ENCODE measurements at places on chromosomes 7 and 10.

DNA sequence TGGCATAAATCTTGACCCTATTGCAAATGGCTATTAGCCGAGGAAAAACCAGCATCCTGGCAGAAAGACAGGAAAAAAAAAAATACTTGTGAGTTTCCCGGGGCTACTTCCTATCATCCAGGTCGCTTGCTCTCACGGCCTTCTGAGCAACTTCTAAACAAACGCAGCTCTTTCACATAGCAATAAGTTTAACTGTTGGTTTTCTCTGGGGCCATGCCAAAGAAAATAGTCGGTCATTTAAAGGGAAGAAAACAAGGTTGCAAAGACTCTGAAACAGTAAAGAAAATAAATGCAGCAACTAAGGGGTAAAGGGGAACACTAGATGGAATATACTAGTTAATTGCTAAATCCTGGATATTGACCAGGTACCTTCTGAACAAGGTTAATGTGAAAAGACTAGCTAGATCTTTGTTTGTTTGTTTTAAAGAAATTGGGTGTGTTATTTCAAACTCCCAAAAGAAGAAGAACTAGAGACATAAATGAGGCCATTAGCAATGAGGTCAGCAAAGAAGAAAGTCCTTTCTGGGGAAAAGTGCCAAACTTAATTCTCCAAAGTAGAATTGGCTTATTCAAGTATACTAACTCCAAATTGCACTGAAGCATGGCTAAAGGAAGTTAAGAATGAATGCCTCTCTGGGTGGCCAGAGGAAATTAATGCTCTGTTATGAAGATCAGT lies 54.2 kb downstream of the SLC39A12 start:
- DNase-seq = peak; percentile 91

DNA sequence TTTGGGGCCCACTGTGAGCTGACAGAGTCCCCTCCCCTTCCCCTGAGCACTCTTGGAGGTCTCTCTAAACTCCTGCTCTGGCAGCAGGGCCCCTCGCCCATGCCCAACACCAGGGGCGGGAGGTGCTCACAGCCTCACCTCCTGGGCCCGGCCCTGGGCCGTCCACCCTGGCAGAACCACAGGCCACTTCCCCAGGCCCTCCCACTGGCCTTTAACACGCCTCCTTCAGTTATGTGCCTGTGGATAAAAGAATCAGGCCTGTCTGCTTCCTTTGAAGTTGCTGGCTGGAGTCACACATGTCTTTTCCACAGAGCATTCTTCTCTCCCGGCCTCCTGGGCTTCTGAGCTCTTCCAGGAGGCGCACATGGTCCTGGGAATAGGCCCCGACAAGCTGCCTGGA lies 10.2 kb downstream of the MYL10 start:
- DNase-seq = no peak

DNA sequence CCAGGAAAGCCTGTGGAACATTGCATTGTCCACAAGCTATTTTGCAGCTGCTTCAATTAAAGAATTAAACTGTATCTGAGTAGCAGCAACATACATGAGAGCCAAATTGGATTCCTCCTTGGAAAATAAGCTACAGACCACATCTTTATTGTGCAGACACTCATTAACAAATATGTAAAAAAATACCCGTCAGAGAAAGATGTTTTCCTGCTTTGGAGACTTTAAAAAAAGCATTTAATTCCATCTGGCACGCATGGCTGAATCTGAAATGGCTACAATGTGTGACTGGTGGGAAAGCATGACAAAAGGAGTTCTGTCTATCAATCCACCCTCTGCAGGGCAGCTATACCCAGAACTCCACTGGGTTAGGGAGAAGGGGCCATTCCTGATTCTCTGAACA lies 73.1 kb upstream of the HPS1 start:
- no peak for DNase-seq

DNA sequence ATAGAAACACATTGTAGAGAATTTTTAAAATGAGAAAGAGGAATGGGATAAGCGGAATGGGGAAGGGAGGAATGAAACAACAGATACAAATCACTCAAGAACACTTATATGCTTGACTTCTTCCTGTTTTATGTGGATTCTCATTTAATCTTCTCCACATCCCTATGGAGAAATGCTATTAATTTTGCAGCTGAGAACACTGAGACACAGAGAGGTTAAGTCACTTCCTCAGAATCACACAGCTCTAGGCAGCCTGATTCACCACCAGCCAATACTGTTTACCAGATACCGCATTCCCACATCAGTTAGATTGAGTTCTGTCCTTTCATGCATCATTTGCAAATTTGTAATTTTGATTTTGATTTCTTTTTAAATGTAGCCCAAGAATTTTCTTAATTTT lies 170.5 kb downstream of the SH2D4B start:
- DNase-seq = no peak

DNA sequence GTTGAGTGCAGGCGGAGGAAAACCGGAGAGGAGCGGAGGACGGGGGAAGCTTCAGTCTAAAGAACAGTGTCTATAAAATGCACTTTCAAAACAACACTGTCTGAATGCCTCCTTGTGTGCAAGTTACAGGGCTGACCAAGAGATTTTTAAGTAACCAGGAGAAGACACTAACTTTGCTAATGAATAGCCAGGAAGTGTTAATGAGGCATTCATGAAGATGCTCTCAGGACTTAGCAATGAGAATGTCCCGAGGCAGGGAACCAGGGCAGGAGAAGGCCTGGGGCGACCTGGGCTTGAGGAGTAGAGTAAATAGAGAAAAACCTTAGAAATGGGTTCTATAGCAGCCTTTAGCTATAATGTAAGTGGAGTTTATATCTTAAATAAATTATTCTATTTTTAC lies 312.1 kb downstream of the SKIDA1 start:
- no peak for DNase-seq

GRCh38 chr7:87216701-87217508 lies 2.6 kb downstream of the TMEM243 start:
- no peak for DNase-seq

GRCh38 chr7:47313564-47313963 lies 268.3 kb downstream of the TNS3 start:
- DNase-seq = no peak

DNA sequence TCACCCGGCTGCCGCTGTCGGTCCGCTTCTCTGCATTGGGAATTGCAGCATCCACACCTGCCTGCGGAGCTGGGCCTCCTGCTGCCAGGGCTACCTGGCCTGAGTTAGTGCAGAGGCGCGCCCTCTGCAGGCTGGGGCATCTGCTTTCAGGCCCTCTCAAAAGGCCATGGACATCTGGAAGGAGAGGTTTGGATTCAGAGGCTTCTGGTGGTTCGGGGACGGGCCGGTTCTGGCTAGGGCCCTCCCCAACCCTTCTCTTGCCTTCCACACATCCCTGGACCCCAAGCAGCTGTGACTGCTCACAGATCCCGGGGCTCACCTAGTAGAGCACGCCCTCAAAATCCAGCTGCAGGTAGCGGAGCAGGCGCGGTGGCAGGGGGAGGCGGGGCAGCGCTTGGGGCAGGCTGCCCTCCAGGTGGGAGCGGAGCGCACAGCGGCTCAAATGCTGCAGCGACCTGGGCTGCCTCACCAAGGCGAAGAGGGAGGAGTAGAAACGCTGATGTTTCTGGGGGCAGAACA lies 8.4 kb upstream of the GBX1 start:
- DNase-seq = no peak

- DNase-seq = no peak
These were observed 380 bp downstream of the NAT16 start for GRCh38 chr7:101179713-101180112.

GRCh38 chr10:60781661-60782060 lies 3.4 kb downstream of the CDK1 start:
- DNase-seq = no peak

DNA sequence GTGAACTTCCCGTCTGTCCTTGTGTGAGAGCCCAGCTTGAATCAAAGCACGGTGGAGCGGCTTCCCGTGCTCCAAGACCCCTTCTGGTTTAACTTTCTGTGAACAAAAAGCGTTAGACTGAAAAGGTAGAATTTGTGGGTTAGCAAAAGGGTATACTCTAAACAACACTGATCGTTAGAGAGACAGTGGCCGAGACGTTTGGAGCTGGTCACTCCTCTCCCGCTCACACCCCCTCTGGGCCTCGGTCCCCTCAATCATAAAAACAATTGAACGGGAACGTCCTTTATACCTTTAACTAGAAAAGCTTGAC lies 502 bp downstream of the PRKRIP1 start:
- no peak for DNase-seq

DNA sequence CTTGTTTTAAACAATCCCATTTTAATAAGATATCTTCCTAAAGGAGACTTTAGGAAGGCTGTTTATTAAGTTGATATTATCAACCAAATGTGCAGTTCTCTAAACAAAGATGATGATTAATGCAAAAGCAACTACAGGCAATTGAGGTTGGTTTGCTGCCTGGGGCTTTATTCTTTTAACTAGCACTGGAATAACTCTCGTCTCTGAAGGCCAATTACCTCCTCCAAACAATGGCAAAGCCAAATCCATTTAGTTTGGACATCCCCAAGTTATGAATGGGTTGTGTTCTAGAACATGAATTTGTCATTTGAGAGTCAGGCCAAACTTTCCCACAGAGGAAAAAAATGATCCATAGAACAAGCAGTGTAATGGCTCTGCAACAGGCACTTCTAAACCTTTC lies 114.1 kb downstream of the SLC16A9 start:
- no peak for DNase-seq

DNA sequence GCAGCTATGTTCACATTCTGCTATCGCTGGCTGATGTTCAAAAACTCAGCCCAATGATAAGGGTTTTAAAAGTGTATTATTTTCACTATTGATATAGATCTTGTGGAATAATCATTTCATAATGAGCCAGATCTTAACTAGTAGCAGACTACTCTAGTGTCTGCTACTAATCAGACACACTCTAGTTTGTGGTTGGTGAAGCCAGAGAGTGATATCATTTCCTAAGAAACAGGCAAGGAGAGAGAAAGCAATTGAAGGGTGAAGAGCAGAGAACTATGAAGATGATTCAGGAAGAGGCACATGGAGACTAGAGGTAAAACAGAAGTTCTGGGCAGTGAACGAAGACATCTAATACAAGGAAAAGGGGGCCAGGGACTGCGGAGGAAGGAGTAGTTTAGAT lies 58.2 kb upstream of the BET1 start:
- no peak for DNase-seq

DNA sequence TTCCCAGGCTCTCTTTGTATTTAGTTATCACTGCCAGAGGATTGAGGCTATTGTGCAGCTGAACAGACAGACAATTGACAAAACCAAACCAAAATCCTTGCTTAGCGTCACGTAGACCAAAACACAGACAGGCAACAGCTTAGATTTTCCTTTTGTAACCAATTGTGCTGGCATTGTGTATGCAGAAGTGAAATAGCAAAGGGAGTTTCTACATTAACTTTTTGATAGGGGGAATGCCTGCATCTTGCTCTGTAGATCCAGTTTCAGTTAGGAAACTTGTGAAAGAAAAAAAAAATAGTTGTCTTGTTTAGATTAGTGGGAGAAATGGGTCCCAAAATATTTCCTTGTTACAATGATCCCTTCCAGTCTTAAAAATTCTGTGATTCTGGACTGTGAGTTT lies 333.8 kb downstream of the BBS9 start:
- no peak for DNase-seq

GRCh38 chr7:28984631-28985030 lies 26.5 kb upstream of the TRIL start:
- DNase-seq = peak; percentile 76

DNA sequence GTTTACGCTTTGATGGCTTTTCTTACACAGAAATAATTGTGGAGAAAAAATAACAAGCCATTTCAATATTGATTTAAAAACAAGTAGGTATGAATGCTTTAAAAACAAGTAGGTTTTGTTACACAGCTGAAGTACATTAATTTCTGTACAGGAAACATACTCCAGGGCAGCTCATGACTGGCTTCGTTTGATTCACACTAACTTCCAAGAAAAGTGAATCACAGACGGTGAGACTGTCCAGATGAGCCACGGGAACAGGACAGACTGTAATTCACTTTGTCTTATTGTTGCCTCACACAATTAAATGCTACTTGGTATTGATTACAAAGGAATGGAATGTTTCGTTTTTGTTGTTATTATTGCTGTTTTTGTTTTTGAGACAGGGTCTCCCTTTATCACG lies 26.6 kb upstream of the SNX10 start:
- no peak for DNase-seq

DNA sequence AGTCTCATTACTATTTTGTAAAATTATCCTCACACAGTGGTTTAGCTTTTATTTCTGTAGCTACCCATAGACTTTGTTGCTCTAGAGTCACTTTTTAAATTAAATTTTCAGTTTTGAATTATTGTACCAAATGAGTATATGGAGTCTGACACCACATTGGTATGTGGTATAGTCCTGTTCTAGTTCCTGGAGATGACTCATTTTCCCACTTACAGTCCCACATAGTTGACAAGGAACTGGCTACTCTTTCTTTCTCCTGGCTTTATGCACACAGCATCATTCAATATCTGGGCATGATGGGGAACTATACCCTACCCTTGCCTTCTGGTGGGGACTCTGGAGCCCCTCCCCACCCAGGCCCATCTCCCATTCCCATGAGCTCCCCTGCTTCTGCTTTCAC lies 92.6 kb upstream of the RAB11FIP2 start:
- no peak for DNase-seq

- no peak for DNase-seq
These were observed 551.8 kb downstream of the PHTF2 start for GRCh38 chr7:78350391-78350790.

DNA sequence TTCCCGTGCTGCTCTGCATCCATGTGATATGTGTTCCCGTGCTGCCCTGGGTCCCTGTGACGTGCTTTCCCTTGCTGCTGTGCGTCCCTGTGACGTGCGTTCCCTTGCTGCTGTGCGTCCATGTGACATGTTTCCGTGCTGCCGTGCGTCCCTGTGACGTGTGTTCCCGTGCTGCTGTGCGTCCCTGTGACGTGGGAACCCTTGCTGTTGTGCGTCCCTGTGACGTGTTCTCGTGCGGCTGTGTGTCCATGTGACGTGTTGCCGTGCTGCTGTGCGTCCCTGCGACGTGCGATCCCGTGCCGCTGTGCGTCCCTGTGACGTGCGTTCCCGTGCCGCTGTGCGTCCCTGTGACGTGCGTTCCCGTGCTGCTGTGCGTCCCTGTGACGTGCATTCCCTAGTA lies 45.8 kb downstream of the WDR37 start:
- DNase-seq = no peak

DNA sequence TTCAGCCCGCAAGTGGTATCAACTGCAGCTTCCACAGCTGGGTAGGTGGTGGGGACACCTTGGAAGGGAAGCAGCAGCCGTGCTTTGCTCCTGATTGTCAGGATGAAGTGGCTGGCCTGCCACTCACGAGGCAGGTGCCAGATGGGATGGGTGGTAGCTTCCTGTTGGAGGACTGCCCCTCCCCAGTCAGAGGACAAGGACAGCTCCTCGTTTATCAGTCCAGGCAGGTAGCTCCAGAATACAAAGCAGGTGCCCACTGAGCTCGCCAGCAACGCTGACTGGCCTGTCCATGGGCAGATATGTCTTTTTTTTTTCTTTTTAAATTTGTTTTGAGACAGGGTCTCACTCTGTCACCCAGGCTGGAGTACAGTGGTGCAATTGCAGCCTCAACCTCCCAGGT lies 431.3 kb downstream of the GALNT17 start:
- no peak for DNase-seq

DNA sequence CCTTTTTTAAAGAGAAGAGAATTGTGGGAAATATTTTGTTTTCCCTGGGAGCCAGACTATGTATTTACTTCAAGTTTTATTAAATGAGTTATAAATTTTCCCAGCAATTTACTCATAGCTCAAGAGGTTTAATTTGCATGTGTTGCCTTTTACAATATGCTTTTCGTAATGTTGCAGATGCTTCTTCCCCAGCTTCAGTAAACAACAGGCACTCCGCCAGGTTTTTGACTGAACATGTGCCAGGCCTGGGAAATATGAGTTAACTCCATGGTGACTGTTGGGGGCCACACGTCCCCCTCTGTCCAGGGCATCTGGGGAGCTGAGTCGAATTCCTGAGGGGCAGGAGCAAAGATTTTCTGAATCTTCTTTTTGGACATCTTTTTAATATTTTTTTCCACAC lies 545.7 kb downstream of the LRMDA start:
- peak; percentile 98 for DNase-seq

All from lung (tissue), 17 donors.